Activated CD4-positive, alpha-beta T cell treated with anti-CD3 and anti-CD28 coated beads, Interleukin-2, Interleukin-6, amounts not matched to agents 100 ng/mL and 50 ng/mL, durations not matched to agents 16 hours and 8 hours (primary cell): ENCODE measurements at places on chromosomes 2 and 18.

GRCh38 chr2:231258701-231259100, 60.3 kb downstream of the ARMC9 start:
- DNase-seq, result no peak

GRCh38 chr2:8496617-8497016, 185.2 kb upstream of the ID2 start:
- DNase-seq, result no peak

DNA sequence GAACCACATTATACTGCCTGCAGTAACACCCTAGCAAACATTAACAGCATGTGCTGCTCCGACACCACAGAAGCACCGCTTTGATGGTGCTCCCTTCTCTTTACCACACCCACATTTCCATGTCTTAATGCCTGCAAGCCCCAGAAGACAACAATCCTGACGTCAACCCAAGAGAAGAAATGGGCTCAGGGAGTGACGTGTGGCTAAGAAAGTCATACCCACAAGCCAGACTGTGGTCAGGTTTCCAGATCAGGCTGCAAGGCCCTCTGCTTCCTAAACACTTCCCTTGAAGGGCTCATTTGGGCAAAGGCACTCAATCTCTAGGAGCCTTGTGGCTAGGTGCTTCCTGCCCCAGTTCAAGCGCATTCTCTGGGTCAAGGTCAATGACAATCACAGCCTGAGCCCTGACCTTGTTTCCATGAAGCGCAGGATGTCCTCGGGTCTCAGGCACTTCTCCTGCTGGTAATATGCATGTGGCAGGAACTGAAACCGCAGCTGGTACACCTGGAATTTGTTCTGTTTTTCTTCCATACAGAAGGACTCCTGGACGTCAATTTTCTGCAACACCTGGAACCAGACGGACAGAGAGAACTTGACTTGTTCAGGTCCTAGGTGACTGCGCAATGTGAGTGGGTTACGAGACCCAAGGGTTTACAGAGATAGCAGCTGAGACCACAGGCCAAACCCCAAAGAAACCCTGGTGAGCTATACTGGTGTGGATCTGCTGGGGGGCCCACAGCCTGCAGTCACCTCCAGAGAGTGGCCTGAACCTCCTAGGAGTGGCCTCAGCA, 67.2 kb downstream of the POLR1A start:
- DNase-seq, result peak; percentile 88

DNA sequence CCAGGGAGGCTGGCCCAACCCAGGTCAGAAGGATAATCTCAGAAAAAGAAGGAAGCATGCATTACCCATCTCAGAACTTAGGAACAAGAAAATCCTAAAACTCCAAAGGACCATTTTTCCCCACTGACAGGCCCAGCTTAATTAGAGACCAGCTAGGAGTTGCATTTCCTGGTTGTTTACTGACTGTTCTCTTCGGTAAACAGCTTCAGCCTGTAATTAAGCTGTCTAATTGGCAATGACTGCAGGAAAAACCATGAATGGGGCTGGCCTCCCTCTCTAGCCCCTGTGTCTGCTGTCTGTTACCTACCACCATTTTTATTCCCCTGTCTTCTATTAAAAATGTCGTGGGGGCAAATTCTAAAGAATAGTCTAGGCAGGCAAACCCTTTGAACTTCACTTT, 146.5 kb downstream of the AGAP1 start:
- DNase-seq, result no peak

DNA sequence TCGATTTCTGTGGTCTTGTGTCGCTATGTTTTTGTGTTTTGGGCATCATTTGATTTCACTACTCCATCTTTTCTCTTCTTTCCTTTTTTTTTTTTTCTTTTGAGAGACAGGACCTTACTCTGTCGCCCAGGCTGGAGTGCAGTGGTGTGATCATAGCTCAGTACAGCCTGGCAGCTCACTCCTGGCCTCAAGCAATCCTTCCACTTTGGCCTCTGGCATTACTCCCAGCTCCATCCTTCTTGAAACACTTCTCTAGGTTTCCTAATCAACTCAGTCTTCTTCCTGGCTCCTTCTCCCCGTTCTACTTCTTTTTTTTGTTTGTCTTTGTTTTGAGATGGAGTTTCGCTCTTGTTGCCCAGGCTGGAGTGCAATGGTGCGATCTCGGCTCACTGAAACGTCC, 26.5 kb downstream of the TCF23 start:
- DNase-seq, result no peak

DNA sequence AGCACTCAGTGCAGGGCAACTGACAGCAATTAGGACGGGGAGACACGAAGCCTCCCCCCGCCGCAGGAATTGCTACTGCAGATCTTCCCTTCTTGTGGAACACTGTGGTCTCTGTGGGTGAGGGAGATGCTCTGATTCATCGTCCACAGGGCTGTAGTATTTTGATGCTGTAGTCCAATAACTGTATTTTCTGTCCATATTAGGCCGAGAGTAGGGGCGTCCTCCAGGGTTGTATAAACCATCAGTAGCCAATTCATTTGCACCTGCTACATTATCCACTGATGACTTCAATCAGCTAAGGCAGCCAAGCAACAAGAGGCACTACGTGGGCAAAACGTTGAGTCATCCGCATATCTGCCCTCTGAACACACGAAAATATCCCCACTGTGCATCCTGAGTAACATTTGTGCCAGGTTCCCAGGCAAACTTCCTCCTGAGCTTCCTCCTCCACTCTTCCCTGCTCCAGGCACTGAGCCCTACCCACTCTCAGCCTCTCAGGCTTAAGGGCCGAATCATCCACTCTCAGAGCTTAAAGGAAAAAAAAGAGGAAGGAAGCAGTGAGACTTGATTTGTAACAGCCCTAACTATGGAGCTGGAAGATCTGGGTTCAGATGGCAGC, 62.1 kb downstream of the LBH start:
- DNase-seq, result no peak

- no peak for DNase-seq
These were observed 436.6 kb upstream of the NRP2 start for GRCh38 chr2:205245652-205246051.

- DNase-seq, result no peak
These were observed 1083.2 kb downstream of the SOCS6 start for GRCh38 chr18:71371951-71372605.

DNA sequence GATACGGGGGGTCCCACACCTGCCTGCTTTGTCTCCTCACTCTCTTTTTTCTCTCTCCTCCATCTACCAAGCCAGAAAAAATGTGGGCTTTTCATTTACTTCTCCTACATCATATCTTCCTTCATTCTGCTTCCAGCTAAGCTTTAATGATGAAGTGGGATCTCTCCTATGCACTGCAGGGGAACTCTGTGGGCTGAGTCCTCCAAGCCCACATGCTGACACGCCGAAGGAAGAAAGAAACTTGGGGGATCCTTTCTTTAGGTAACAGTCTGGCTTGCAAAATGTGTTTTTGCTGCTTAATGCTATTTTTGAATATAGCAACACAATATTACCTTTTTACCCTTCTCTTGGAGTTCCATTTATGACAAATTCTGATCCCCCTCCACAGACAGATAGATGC, 33.6 kb upstream of the YWHAQ start:
- no peak for DNase-seq

- no peak for DNase-seq
These were observed 122.2 kb downstream of the QPCT start for GRCh38 chr2:37466533-37467222.

DNA sequence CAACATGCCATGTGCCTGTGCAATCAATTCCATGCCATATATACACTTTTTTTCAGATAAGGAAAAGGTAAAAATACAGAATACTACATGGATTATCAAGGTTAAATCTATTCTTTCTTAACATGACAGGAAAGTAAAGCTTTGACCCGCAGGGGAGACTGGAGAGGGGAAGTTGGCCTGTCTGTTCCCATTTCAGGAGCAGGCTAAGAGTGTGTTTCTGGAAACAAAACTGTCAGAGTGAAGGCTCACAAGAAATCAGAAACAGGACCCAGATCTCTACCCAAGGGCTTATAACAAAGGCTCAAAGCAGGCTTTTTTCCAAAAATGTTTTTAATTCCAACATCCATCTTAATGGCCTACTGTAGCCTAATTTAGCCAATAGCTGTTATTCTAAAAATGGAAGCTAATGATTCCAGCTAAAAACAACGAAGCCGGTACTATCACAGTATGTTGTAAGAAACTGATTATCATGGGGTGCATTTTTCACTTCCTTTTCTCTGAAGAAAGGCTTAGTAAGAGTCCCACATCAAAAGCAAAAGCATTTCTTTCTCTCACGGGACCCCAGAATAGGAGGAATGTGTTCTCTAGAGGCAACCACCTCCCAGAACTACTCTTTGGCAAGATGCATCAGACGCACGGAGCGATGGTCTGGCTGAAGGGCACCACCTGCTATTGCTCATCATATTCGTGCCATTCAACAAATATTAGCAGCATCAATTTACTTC, 41.4 kb downstream of the FECH start:
- no peak for DNase-seq

DNA sequence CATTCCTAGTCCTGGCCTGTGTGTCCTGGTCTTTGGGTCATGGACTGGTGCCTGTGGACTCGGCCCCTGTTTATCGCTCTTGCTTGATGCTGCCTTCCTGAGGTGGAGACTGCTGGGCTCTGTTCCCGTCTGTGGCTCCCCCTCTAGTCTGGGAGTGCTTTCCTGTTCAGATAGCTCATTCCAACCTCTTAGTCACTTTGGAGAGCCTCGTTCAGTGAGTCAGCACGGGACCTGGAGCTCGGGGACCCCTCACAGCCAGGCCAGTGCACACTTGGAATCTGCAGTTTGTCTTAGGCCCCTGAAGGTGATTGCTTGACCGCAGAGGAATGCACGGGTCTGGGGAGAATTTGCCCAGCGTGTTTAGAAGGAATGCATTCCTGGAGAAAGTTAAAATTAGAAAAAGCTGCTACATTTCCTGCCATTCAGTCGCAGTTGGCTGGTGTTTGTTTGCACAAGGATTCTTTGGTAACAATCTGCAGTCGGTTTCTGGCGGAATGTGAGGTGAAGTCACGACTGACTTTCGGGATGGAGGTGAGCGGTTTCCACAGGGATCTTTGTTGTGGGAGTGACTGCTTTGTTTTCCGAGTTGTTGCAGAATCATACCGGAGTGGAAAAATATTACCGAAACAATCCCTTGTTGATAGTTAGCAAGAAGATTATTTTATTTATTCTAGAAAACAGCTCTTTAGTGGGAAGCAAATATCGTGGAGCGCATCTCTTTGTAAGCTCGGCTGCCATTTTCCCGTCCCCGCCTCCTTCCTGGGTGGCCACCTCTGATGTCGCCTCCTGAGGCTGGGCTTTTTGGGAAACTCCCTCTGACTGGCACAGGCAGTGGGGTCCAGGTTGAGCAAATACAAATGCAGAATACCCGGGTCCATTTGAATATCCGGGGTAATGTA, 29.6 kb downstream of the SH3BP4 start:
- DNase-seq, result no peak

DNA sequence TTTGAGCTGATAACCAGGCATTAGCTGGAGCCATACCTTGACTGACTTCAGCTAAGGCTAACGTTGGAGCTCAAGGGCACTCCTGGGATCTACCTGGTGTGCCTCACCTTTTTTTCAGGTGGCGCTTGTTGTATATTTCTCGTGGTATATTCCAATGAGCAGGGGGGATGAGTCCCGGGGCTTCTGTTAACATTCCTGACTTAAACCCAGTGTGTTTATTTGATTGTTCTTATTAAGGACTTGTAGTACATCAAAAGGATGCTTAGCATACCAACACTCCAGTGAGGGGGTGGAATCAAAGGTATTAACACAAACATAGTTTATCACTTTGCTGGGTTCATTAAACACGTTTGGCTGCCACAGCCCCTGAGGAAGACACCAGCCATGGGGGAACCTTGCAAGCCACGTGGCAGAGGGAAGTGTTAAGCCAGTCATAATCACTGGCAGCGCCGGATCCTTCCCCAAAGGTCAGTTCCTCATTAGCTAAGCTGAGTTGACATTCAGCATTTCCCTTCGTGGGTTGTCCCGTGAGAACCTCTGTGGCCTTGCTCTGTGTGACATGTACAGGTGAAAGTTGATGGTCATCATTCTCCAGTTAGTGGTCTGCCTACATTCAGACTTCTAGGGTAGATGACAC, 119.5 kb upstream of the MCFD2 start:
- no peak for DNase-seq

DNA sequence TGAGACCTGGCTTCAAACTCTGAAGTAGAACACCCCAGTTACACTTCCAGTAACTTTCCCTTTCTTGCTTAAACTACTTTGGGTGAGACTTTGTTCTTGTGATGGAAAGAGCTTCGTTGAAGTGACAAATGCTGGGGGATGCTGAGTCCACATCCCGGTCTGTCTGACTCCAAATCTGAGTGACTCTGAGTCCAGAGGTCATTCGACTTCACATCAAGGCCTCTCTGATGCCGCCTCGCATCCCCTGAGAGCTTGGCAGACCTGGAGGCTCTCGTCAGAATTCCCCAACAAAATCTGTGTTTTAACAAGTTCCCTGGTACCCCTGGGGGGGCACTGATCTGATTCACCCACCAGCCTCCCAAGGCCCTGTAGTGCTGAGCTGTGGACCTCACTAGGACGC, 31.6 kb upstream of the ROCK2 start:
- DNase-seq, result no peak

GRCh38 chr2:221425891-221426290, 146.2 kb downstream of the EPHA4 start:
- no peak for DNase-seq

GRCh38 chr2:446303-446874, 158.5 kb upstream of the ALKAL2 start:
- no peak for DNase-seq

GRCh38 chr2:234038076-234038802, 12.3 kb upstream of the SPP2 start:
- no peak for DNase-seq
